ENCODE measurements at places on chromosomes 1 and 21.

- DNase-seq = peak; percentile 52
Observed at GRCh38 chr1:25232866-25233784, 823 bp upstream of the SYF2 start.

DNA sequence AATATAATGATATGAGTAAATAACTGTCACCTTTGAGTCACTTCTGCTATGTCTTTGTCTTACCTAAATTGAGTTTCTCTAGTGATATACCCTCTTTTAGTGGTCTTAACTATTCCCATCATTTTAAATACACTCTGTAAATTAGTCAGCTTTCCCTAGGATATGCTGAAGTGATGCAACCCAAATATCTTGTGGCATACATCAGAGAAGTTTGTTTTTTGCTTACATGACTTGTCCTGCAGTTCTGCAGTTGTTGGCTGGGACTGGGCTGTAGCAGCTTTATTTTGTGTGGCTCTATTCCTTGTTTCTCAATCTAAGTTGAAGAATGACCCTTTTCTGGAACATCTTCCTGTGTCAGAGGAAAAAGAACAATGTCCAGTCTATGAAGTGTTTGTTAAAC is 76.4 kb downstream of the TTC3 start:
- DNase-seq = no peak

DNA sequence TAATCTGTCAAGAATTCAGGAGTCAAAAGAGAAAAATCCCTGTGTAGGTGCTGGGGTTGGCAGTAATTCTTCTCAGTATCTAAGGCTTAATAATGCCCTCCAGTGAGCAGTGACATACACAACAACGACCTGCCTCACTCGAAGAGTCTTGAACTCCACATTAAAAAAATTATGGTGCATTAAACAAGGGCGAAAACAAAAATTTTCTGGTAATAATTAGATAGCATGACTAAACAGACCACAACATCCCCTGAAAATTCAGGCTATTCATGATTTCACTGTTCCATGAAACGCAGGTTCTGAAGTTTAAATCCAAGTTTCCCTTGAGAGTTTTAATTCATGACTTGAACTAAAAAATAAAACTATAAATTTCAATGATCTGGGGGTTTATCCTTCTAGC is 5.1 kb downstream of the SRSF4 start:
- DNase-seq = no peak

DNA sequence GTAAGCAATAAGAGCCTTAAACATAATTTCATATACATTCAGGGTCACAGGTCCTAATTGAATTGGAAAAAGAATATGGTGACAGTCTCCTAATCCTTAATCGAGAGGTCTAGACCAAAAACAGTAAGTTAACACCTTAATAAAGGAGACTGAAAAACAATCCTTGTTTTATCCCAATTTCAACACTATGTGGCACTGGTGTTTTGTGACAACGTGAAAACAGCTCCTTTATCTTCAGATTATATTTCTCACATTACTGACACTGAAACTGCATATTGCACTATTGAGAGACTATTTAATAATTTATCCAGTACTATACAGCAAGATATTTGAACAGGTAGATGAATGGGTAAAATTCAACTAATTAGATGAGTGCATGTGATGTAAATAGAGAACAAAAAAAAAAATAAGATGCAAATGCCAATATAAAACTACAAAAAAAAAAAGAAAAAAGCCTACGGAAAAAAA is 34.1 kb downstream of the TP53BP2 start:
- peak; percentile 39 for DNase-seq

DNA sequence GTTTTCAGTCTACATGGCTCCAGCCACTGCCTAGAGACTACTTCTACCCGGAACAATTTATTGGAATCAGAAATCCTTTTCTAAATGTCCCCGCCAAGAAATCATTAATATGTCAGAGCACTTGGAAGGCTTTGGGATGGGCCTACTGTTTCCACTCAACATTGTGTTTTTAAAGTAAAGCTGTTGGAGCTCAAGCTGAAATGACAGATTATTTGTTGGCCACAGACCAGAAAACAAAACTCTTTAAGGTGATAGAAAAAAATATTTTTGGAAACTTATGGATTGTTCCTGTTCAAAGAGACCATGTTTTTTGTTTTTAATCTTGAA is 496 bp downstream of the VPS45 start:
- DNase-seq = no peak

GRCh38 chr1:117433943-117434342 is 66.7 kb downstream of the MAN1A2 start:
- DNase-seq = no peak

- no peak for DNase-seq
Observed at GRCh38 chr1:72184099-72184701, 98.1 kb downstream of the NEGR1 start.

GRCh38 chr21:41166884-41167283 is 1.1 kb upstream of the BACE2 start:
- DNase-seq = no peak

DNA sequence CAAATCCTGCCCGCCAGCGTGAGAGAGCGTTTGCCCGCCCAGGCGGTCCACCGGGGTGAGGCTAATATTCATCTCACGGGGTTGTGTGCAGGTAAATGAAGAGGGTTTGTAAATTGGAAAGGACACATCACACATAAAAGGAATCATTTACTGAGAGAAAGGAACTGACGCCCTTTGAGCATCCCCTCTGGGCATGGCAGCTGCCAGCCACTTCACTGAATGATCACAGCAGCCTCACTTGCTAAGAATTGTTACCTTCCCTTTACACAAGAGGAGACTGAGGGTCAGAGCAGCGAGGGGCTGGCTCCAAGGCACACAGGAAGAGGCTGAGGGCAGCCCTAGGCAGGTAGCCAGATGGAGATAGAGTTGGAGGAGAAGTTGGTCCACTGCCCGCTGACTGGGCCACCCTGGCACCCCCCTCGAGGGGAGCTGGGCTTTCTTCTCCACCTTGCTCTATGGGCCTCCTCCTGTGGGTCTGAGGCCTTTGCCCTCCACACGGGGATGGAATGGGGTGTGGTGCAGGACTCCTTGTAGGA is 96.0 kb downstream of the FOXD2 start:
- DNase-seq = no peak

DNA sequence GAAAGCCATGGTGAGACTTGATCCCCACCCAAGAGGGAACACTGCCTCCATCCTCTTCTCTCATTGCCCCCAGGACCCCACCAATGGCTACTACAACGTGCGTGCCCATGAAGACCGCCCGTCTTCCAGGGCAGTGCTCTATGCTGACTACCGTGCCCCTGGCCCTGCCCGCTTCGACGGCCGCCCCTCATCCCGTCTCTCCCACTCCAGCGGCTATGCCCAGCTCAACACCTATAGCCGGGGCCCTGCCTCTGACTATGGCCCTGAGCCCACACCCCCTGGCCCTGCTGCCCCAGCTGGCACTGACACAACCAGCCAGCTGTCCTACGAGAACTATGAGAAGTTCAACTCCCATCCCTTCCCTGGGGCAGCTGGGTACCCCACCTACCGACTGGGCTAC is 86.1 kb upstream of the CD1D start:
- DNase-seq = no peak

- DNase-seq = no peak
Observed at GRCh38 chr1:208008534-208008933, 97.6 kb upstream of the CD34 start.

- no peak for DNase-seq
Observed at GRCh38 chr1:247352175-247352574, 20.5 kb upstream of the ZNF496 start.

- DNase-seq = no peak
Observed at GRCh38 chr1:237108297-237109040, 66.5 kb downstream of the RYR2 start.

DNA sequence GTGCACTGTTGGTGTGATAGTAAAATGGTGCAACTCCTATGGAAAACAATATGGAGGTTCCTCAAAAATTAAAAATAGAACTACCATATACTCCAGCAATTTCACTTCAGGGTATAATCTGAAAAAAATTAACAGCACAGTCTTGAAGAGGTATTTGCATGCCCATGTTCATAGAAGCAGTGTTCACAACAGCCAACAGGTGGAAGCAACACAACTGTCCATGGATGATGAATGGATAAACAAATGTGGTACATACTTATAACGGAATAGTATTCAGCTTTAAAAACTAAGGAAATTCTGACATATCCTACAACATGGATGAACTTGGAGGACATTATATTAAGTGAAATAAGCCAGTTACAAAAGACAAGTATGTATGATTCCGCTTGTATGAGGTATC is 8.2 kb downstream of the TTLL7 start:
- no peak for DNase-seq

DNA sequence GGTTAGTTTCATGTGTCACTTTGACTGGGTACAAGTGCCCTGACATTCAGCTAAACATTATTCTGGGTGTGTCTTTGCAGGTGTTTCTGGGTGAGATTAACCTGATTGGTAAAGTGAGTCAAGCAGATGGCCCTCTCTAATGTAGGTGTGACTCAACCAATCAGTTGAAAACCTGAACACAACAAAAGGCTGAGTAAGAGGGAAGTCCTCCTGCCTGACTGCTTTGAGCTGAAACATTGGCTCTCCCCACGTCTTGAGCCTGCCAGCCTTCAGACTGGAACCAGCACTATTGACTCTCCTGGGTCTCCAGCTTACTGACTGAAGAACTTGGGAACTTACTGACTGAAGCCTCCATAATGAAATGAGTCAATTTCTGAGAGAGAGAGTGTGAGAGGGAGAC is 70.0 kb upstream of the C21orf91 start:
- no peak for DNase-seq

DNA sequence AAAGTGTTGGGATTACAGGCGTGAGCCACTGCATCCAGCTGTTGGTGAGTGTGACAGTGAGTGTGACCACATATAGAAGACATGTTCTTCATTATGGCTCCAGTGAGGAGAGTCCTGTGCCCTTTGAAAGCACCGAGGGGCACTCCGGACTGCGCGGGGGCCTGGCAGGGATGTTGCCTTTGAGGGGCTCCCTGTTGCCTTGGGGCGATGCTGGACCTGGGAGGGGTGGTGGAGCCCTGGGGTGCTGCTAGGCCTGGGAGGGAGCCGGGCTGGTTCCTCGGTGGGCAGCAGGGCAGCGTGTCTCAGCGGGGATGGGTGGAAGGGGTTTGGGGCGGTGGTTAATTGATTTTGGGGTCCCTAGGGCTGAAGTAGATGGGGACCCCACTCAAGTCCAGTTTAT is 25.5 kb downstream of the CFAP74 start:
- no peak for DNase-seq

DNA sequence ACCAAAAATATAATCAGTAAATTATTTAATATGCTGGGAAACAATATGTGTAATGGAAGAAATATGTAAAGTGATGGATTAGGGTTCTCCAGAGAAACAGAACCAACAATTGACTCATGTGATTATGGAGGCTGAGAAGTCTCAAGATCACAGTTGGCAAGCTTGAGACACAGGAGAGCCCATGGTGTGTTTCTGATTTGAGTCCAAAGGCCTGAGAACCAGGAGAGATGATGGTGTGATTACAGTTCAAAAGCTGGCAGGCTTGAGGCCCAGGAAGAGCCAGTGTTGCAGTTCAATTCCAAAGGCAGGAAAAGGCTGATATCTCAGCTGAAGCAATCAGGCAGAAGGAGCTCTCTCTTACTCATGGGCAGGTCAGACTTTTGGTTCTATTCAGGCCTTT is 138.8 kb upstream of the NBPF11 start:
- DNase-seq = no peak

GRCh38 chr1:5164158-5164557 is 509.7 kb downstream of the AJAP1 start:
- no peak for DNase-seq

DNA sequence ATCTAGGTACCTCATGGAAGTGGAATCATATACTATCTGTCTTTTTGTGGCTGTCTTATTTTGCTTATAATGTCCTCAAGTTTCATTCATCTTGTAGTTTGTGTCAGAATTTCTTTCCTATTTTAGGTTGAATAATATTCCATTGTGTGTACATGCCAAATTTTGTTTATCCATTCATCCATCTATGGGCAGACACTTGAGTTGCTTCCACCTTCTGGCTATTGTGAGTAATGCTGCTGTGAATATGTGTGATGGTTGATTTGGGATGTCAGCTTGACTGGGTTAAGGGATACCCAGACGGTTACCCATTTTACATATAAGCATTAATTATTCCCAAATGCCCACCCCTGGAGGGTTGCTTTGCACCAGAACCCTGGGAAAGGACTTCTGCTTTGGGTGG is 477.5 kb downstream of the PTPRU start:
- DNase-seq = peak; percentile 15

DNA sequence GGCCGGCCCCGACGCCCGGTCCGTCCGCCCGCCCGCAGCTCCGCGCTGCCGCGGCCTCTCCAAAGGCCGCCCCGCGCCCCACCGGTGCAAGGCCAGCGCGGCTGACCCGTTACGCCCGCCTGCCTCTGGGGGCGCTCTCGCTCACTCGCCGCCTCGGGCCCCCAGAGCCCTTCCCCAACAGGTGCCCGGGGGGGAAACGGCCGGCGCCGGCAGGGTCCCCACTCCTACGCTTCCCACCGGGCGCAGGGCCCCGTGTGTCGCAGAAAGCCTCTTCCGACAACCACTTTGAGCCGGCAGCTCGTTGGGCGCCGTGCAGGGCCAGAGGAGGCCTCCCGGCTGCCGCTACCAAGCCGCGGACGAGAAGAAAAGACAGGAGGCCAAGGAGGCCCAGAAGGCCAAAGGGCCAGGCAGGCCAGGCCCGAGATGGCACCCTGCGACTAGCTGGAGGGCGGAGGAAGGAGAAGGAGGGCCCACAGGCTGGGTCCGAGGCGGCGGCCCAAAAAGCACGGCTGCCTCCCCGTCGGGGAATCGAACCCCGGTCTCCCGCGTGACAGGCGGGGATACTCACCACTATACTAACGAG is 64.9 kb upstream of the FCGR2A start:
- DNase-seq = no peak

DNA sequence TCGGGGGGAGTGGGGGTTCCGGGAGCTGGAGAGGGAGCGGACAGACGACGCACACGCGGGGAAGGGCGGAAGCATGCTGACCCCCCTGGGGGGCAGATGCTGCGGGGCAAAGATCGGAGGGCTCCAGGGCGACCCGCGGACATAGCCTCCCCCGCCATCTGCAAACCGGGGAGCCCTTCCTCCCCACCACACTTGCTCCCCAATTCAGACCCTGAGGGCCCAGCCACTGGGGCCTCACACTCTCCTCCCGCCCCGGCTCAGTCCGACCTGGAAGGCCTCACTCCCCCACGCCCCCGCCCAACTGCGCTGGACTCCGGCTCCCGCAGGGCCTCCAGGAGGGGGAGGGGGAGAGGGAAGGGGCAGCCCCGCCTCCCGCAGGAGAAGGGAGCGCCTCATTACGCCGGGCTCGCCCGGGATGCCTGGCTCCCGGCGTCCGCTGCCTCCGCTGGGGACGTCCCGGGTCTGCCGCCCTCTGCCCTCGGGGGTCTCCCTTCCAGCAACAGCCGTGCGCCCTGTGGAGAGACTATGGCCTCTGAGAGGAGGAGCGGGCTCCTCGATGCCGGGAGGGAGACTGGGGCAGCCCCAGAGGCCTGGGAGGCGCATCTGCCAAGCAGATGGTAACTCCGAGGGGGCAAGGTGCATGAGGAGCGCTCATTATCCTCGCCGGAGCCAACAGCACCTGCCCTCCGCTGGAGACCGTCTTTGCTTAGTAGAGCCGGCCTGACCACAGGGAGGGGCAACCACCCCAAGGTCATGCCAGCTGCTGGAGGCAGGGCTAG is 636 bp upstream of the CAMK2N1 start:
- peak; percentile 99 for DNase-seq

GRCh38 chr21:39634507-39634906 is 21.8 kb downstream of the B3GALT5 start:
- no peak for DNase-seq
